ENCODE measurements at places on chromosomes 2 and 18.

GRCh38 chr2:171365232-171365631, 68.6 kb downstream of the METTL8 start:
- no peak for DNase-seq

DNA sequence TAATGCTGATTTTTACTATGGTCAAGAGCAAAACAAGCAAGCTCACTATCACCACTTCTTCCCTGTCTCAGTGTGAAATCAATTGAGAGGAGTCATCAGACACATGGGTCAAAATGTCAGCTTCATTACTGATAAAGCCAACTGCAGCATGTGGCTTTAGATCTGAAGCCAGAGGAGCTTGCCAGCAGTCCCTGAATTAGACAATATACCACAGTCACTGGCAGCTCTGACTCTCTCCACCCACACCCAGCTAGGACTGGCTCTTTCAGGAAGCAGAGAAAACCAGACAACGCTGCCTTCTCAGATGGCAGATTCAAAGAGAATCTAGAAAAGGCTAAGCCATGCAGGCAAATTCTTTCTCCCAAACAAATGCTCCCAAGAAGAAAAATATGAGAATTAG, 20.0 kb upstream of the ASB18 start:
- no peak for DNase-seq

DNA sequence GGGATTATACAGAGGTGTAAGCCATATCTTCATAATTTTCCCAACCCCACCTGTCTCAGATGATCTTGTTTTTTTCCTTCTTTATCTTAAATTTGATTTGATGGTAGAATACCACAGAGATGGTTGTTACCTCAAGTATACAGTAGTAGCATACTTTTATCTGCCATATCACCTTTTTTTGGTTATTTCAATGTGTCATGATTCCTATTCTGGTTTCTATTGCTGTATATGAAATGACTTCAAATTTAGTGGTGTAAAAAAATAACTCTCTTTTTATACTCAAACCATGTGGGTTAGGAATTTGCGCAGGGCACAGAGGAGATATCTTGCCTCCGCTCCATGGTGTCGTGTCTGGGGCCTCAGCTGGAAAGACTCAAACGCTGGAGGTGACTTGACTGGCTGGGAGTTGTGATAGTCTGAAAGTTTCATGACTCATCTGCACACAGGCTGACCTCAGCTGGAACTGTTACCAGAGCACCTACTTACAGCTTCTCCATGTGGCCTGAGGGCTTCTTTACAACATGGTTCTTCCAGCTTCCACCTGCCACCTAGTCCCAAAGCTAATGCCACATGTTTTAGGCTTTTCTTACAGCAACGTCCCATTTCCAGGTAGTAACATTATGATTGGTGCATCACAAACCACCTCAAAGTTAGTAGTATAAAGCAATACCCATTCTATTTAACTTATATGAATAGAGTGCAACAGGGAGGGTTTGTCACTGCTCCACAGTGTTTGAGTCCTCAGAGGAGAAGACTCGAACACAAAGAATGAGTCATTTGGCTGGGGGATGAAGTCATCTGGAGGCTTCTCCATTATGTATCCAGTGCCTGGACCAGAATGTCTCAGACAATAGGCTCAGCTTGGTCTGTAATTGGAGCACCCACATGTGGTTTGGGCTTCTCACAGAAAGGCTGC, 82.3 kb upstream of the XPO1 start:
- DNase-seq: peak; percentile 92

DNA sequence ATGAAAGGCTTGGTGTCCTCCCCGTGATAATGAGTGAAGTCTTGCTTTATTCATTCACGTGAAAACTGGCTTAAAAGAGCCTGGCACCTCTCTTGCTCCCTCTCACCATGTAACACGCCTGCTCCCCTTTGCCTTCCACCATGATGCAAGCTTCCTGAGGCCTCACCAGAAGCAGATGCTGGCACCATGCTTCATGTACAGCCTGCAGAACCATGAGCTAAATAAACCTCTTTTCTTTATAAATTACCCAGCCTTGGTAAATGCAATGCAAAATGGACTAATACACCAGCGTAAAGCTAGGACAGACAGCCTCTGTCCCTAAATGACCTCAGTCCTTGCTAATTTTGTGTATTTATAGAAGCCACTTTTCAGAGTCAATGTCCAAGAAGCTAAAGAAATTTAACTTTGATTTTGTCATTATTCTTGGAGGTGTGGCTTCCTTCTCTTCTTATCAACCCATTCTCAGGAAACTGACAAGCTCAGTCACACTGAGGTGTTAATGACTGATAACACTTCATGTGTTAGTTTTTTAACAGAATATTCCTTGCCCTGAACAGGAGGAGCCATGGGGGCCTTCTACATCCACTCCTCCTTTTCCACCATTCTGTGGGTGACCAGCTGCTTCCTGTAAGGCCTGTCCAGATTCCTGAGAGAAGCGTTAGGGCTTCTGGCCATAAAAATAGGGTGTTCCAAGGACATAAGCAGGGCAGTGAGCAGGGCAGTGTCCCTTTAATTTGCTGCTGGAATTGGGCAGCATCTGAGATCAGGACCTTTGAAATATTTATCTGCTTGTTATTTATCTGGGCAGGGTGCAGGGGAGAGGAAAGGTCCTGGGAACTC, 38.0 kb upstream of the EPAS1 start:
- peak; percentile 14 for DNase-seq

DNA sequence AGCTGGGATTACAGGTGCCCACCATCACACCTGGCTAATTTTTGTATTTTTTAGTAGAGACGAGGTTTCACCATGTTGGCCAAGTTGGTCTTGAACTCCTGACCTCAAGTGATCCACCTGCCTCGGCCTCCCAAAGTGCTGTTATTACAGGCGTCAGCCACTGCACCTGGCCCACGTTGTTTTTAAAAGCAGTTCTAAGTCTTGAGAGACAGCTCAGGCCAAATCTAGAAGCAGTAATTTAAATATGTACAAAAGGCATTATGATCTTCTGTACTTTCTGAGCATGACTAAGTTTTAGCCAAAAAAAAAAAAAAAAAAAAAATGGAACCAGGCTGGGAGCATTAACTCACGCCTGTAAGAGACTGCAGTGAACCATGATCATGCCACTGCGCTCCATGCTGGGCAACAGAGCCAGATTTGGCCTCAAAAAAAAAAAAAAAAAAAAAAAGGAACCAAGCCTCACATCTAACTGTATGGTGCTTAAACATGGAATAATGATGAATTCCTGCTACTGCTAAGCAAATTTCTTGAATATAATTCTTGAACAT, 4.0 kb downstream of the ABHD3 start:
- no peak for DNase-seq

- DNase-seq: no peak
Observed at GRCh38 chr2:222960126-222960525, 91.9 kb upstream of the KCNE4 start.

- DNase-seq: no peak
Observed at GRCh38 chr2:230267059-230267458, 41.5 kb downstream of the SP140 start.

GRCh38 chr2:45968946-45969584, 317.6 kb downstream of the PRKCE start:
- DNase-seq: no peak

- no peak for DNase-seq
Observed at GRCh38 chr2:9918275-9918674, 33.2 kb upstream of the GRHL1 start.

DNA sequence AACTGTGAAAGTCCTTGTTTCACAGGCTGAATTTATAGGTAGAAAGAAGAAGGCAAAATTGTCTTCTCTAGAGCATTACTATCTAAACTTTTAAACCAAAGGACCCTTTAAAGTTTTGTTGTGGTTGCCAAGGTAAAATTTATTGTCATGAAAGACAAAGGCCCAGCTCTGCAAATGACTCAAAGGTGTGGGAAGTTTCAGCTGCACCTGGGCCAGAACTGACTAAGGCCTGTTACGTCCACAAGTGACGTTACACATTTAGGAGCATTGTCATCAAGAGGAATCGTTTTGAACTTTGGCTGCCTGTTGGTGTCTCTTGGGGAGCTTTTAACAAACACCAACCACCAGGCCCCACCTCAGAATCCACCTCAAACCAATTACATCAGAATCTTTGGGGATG, 8.1 kb upstream of the DSC3 start:
- no peak for DNase-seq

DNA sequence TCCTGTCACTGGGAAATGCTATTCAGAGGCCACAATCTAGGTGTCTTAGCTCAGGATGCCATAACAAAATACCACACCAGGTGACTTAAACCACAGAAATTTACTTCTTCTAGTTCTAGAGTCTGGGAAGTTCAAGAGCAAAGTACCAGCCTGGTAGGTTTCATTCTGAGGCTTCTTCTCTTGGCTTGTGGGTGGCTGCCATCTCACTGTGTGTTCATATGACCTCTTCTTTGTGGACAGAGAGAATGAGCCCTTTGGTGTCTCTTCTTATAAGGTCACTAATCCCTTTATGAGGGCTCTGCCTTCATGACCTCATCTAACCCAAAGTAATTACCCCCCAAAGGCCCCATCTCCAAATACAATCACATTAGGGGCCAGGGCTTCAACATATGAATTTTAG, 57.3 kb downstream of the RHOB start:
- no peak for DNase-seq

DNA sequence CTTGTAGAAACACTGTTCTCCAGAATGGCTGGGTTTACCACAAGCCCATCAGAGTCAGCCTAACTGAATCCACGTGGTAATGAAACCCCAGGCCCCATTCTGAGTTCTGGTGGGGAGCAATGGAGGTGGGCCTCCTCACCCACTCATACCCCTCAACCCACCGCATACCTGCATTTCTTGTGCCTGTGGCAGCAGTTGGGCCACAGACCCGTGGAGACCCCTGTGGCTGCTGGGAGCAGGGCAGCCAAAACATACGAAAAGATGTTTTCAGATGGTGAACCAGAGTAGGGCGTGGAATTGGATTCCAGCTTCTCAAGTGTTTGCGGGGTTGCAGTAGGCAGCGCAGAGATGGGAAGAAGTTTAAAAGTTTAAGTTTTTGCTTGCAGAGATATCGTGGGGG, 51.0 kb downstream of the ITGA6 start:
- no peak for DNase-seq

GRCh38 chr2:131724019-131724418, 196.3 kb downstream of the CCDC74A start:
- DNase-seq: no peak

DNA sequence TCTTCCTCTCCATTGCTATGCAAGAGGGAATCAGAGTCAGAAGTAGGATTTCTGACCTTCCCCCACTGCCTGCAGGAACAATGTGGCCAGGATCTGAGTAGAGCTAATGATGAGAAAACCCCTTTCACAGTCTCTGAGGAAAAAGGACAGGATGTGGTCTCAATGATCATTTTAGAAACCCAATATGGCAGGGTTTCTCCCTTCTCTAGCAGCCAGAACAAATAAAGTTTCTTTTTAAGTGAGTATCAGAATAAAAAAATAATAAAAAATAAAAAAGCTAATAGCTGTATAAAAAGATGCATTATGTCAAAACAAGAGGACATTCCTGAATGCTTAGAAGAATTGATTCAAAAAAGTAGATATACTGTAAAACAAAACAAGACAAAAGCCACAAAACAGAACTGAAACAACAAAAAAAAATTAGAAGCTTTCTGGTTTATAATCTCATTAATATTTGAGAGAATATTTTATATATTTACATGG, 1124.9 kb upstream of the ZEB2 start:
- no peak for DNase-seq

DNA sequence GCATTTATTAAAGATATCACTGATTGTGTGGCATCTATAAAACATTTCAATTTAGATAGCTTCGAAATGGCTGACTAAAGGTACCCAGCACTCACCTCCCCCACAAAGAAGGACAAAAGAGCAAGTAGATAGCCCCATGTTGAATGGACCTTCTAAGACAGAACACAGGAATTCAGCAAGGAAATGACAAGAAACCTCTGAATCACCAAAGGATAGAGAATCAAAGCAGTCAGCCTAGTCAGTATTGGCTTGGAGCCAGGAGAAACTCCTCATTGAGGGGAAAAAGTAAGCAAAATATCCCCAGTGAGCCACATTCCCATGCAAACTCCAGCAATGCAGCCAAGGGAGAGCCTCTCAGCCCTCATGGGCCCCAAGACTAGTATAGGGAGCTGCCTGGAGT, 113.7 kb downstream of the BARD1 start:
- DNase-seq: no peak

- DNase-seq: no peak
Observed at GRCh38 chr2:47193607-47194006, 38.5 kb upstream of the STPG4 start.

GRCh38 chr2:110674620-110675555, 3.0 kb downstream of the BUB1 start:
- DNase-seq: peak; percentile 67

DNA sequence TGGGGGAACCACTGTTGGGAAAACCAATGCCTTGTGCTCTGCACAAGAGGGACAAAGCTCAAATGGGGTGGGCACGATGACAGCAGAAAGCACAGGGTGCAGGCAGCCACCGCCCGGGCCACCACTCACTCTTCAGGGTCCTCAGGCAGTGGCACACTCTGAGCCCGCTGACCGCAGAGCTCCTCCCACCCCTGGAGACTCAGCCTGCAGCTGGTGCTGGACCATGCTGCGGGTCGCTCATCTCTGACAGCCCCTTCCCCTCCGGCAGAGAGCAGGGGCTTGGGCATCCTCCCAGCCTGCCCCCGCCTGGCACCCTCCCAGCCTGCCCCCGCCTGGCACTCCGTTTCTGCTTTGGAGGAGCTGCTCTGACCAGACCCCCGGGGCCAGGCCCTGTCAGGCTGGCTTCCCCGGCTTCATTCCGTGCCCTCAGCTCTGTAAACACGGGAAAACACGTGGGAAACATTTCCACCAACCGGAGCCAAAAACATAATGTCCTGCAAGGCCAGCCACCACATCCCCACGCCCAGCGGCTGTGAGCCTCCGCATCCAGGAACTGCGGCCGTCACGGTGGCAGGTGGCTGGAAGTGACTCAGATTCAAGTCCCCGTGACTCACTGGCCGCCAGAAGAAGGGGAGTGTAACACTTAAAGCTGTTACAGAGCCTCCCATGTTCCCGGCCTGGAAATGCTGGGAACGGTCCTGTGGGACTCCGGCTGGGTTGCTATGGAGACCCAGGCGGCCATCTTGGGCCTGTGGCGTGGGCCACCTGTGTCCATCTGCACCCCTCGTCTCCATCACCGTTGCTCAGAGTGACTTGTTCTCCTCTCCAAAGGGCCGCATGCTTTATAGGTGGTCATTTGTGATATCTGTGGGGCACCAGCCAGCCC, 6.8 kb upstream of the SNED1 start:
- peak; percentile 99 for DNase-seq

DNA sequence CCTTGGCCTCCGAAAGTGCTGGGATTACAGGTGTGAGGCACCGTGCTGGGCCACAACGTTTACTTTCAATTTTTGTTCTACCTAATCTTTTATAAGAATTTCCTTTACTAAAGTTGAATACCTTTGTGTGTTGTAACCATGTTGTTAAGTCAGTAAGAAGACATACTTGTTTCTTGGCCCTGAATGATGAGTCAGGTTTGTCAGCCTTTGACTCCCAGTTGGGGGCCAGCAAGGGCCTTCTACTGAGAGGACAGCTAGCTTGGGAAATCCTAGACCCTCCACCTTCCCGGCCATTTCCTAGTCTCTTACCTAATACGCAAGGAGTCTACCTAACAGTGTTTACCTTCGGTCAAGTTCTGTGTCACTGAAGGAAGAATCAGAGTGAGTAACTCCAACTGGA, 22.7 kb downstream of the MTHFD2 start:
- no peak for DNase-seq

GRCh38 chr2:220999356-220999755, 572.7 kb downstream of the EPHA4 start:
- no peak for DNase-seq

GRCh38 chr18:28176948-28177827, at the start of gene CDH2:
Gene CDH2, minus strand, starts transcription at chr18:28177130. Its CDS starts 108 bp downstream, at chr18:28177022.
- peak; percentile 90 for DNase-seq

Data from DMS53 (cell line).